ELR (cell line): ENCODE measurements at places on chromosomes 13 and 19.

DNA sequence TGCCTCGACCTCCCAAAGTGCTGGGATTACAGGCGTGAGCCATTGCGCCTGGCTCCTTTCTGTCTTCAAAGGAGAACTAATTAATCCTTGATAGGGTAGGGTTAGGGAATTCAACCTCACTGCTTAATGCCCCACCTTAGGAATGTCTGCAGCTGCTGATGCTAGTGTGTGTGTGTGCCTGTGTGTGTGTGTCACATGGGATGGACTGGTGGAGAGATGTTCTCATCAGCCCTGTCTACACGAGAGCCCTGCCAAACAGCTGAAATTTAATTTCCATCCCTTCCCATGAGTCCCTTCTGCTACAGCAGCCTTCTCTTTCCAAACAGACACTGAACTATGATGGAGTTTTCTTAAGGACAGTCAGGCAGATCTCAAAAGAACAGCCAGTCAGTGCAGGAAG is 46.5 kb upstream of the CLDN10 start:
- no peak for DNase-seq

DNA sequence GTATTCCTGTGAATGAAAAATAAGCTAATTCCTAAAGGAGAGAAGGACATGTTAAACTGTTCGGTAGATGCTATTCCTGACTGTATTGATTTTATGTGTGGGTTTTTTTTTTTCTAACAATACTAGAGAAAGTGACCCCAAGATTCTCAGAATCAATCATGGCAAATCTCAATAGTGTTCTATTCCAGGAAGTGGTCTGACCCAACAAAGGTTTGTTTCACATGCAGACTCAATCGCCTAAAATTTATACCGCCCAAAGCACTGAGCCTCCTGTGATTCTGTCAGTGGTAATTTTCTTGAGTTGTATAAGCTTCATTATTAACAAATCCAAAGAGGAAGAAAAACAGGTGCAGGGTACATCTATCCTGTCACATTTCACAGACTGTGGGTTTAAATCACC is 293.7 kb downstream of the SUCLA2 start:
- DNase-seq: no peak

- DNase-seq: peak; percentile 60
Measured at GRCh38 chr13:97749174-97749573, 204.3 kb upstream of the IPO5 start.

- DNase-seq: no peak
Measured at GRCh38 chr13:42355491-42356183, 83.7 kb downstream of the AKAP11 start.

DNA sequence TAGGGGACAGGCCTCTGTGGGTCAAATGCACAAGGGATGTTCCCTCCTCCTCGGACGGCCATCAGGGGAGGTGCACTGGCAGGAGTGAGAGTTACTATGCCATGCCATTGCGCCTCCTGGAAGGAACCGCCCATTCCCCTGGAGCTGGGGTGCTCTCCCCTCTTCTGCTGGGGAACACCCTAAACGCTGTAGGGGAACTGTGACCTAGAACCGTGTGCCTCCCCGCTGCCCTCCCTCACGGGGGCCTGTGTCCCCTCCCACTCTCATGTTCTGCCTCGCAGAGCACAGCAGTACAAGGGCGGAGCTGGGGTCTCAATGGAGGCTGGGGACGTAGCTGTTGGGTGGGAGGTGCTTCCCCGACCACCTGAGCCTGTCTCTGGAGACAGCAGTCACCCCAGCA is 17.2 kb upstream of the CRTC1 start:
- DNase-seq: no peak

GRCh38 chr13:75636436-75637180 is 478 bp downstream of the LMO7 start:
- peak; percentile 69 for DNase-seq

DNA sequence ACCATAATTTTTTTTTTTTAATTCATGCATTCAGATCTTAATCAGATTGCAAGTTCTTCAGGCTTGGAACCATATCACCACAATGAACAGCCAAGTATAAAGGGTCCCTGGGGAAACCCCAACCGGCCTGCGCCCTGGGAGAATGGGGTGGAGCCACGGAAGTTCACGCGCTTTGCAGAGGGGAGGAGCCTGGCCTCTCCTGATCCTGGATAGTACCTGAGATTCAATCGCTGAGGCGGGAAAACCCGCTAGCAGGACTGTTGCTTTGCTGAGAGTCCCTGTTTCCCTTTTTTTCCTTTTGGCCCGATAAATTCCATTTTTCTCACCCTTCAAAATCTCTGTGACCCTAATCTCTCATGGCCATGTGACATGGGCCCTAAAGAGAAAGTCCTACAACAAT is 385.1 kb downstream of the IRS2 start:
- no peak for DNase-seq

DNA sequence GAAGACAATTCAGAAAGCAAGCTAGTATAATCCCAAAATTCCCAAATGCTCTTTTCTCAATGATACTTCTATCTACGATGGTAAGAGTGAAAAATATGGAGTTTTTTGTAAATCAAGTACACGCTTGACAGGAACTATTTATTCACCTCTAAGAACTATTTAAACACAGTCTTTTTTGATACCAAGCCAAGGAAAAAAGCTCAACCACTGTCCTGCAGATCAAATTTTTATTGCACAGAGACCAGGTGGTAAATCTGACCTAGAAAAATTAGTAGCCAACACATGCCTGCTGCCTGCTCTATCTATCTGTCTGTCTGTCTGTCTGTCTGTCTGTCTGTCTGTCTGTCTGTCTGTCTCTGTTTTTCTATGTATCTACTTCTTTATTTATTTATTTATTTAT is 292.2 kb downstream of the MZT1 start:
- DNase-seq: no peak

DNA sequence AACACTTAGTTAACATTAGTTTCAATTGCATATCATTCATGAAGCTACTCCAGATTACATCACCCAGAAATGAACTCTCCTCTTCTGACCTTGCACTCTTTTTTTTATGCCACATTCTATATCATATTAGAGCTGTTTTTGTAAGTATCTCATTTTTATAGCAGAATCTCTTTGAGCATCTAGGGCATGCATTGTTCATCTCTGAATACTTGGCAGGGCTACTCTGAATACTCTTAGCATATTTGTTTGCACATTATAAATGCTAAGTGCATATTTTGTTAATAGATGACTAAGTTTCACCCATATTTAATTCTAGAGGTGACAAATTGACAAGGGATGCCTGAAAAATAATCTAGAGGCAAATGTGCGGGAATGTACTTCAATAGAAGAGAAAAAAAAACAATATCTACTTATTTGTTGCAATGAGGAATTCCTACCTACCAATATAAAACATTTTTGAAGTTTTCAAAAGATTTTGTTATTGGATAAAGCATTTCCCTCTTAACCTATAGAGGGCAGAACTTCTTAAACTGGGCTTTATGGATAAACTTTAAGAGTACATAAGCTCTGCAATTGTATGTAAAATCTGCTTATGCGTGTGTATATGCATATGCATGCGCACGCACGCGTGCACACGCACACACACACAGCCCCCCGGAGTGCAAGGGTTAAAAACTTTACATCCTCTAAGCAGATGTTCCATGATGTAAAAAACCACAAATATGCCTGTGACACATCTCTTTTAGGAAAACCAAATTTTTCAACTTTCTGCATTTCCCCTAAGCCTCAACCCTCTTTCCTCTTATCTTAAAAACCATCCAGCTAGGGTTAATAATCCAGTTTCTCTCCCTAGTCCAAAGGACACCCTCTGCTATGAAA is 73.0 kb upstream of the OXGR1 start:
- DNase-seq: peak; percentile 12

- DNase-seq: no peak
Measured at GRCh38 chr19:38046254-38047048, 139.4 kb downstream of the SIPA1L3 start.

- DNase-seq: no peak
Measured at GRCh38 chr13:101915755-101916107, 463.3 kb downstream of the ITGBL1 start.

DNA sequence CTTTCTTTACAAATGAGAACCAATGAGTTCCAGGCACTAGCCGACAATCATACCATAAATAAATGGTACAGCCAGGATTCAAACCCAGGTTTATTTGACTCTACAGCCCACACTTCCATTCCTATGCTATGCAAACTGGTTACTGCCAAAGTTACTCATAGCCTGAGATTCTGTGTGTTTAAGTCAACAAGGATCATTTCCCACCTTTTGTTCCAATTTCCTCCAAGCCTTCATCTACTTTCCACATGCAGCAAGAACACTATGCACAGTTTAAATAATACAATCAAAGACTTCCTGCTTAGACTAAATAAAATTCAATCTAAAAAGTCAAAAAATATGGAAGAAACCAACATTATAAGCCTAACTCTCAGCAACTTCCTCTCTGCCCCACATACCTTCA is 59.2 kb upstream of the KLF12 start:
- DNase-seq: no peak

DNA sequence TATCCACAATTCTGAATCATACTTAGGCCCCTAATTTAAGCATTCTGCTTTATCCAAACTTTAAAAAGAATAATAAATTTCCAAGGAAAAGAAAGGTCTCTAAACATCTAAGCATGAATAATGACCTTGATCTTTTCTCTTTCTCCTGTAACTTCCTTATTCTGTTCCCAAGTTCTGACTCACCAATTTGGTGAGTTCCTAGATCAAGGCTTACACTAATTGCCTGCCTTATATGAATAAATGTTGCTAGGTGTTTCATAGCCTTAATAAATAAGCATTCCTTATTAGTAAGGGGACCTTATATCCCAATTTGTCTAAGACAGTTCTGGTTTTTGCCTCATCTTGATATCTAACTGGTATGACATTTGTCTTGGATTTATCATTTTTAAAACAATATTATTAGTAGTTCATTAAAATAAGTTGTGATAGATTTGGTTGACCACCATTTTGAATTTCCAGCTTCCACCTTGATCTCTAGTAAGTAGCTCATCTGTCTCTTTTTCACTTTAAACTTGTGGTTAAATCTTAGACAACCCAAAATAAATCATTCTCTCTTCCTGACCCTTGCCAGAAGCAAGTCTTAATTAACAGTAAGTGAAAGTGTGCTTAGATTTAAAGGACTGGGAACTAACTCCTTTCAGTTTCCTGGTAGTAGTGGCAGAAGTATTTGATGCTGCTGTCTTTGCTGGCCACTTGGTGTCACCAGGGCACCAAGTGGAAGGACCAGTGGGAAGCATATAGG is 121.2 kb upstream of the MLNR start:
- no peak for DNase-seq

- no peak for DNase-seq
Measured at GRCh38 chr19:48648134-48648533, 2.1 kb upstream of the CA11 start.

GRCh38 chr19:23822735-23823134 is 64.0 kb upstream of the ZNF681 start:
- DNase-seq: no peak

- no peak for DNase-seq
Measured at GRCh38 chr13:110298505-110299282, 8.3 kb downstream of the COL4A1 start.

GRCh38 chr13:63199508-63199907 is 1783.9 kb upstream of the PCDH20 start:
- DNase-seq: no peak

DNA sequence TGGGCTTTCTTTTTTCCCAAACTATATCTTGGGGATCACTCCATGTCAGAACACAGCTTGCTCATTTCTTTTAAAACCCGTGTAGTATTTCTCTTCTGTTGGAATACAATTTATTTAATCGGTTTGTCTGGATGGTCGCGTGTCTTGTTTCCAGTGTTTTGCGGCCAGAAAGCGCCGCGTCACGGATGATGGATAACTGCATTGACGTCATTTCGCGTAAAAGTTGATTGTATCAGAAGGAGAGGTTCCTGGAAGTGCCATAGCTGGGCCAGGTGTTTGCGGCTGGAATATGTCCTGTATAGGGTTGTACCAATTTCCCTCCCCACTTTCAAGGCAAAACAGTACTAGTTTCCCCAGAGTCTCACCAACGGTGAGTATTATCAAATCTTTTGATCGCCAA is 9.7 kb downstream of the ACTL9 start:
- no peak for DNase-seq

DNA sequence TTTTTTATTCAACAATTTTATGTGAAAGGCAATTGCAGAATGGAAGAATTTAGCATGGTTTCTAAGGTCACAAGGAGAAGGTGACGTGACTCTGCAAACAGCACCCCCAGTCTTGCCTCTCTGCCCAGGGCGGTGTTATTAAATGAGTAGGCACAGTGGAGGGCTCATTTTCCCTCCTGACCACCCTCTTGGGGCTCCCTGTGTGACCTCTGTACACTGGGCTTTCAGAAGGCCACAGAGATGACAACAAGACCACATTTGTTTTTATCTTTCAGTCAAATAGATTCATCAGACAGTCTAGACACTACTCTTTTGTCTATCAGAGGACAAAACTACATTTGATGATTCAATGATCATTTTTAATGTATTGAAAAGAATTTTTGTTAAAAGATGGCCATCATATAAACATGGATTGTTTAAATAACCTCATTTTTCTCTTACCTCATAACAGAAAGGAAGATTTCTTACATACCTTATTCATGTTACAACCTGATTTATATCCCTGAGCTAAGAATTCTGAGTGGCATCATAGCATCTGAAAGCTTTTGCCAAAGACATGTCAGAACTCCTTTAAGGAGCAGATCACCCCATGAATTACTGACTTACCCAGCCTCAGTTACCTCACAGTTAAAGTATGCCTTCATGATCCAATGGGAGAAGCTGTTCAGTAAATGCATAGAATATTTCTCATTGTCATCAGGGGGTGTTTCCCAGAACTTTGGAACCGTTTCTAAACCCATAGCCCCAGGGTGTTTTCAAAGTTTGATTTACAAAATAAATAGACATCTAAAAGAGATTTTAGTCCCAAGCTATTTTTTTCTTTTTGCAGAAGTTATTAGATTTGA is 184.0 kb upstream of the RFC3 start:
- peak; percentile 38 for DNase-seq

GRCh38 chr13:30510091-30510490 is 44.4 kb upstream of the HMGB1 start:
- no peak for DNase-seq

DNA sequence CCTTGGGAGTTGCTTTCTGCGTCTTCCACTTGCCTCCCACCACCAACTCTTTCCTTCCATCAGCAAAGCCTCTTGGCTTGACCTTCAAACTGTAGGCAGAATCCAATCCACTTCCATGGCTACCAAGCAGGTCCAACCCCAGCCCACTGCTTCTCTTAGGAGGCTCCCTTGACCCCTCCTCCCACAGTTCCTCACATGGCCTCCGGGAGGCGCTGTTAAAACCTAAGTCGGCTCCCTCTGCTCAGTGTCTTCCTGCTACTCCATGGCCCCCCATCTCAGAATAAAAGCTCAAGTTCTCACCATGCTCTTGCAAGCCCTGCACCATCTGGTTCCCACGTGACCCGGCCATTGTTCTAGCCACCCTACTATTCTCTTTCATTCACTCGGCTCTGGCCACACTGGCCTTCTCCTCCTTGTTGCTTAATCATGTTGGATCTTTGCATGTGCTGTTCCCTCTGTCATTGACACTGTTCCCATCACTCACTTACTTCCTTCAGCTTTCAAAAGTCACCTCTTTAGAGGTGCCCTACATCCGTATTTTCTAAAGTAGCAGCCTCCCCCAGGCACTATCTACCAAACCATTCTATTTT is 7.5 kb downstream of the IZUMO2 start:
- DNase-seq: no peak
